ENCODE measurements at places on chromosomes 6 and 20.
A peak's percentile ranks its signal among the peaks of the same experiment; 100 is the strongest.

- no peak for DNase-seq
These were observed 129.6 kb upstream of the BEND3 start for GRCh38 chr6:107244742-107245480.

GRCh38 chr6:93337014-93337413 lies 82.3 kb downstream of the EPHA7 start:
- DNase-seq = no peak

DNA sequence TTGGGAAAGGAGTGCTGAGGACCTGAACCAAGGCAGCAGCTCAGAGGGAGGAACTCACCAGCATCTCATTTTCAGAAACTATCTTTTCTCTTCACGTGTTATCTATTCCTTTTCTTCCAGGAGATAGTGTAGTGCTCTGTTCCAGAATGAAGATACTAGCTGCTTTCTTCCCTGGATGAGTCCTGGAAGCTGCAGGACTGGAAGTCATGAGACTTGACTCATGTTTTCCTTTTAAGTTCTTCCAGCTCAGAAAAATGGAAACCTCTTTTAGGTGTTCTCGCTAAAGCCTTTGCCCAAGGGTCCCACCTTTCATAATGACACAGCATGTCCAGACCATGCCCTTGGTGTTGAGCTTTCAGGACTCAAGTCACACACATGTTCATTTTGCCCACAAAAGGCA lies 106.7 kb downstream of the UNC5CL start:
- DNase-seq = no peak

GRCh38 chr20:59004763-59005522 lies 2.1 kb downstream of the CTSZ start:
- DNase-seq = no peak

DNA sequence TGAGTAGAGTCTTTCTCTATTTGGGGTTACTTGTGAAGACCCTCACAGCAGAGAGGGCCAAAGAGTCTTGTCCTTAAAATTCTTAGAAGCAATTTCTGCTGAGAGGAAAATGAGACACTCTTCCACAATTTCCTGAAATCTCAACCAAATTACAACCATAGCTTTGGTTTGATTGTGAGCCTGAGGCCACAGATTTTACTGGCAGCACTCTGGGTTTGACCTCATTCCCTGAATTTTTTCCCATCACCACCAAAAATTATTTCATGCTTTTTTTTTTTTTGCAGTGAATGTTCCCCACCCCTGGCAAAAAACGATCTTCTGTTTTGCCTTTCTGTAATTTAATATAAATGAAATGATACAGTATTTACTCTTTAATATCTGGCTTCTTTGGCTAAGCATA lies 125.5 kb downstream of the THEMIS start:
- no peak for DNase-seq

DNA sequence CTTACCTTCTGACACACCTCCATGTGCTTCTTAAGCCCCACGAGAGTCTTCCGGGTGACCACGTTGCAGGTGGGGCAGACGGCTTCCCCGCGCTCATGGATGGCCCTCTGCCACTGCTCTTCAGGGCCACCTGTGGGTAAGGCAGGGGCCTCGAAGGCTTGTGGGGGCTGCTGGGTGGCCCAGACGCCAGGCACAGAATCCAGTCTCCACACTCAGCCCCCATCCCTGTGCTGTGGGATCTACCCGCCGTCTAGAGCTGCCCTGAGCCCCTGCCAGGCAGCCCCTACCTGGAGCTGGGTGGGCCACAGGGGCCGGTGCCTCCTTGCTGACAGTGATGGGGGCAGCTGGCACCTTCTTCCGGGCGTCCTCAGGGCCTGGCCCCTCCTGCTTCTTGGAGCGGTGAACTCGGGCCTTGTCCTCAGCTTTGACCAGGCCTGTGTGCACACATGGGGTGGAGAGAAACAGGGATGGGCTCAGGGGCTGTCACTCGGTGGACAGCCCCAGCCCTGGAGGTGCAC lies 5.9 kb downstream of the ZNF512B start:
- no peak for DNase-seq

GRCh38 chr6:108263371-108263770 lies 2.5 kb upstream of the SNX3 start:
- DNase-seq = no peak

DNA sequence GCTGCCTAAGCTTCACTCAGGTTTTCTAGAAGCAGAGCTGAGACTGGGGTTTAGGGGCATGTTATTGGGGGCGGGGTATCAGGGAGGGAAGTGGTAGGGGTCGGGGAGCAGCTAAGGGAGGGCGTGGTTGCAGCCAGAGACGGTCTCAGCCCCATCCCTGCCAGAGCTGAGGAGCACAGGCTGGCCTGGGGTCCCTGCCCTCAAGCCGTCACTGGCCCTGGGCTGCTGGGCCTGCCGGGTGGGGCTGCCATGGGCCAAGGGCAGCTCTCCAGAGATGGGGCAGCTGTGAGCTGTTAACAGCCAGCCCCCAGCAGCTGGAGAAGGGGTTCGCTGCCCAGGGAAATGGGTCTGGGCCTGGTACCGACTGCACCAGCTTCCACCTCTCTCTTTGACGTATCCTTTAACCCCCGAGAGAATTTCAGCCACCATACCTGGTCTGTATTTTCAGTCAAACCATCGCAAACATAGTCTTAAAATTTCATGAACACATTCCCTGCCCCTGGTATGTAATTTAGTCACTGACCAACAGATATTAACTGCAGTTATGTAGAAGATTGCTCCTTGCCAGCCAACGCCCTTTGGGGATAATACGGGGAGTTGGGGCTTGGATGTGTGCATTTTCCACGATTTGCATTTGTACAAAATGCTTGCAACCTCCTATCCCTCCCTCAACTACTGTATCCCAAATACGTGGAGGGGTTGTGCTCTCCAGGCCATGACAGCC lies 253.4 kb downstream of the TAF4 start:
- no peak for DNase-seq

- no peak for DNase-seq
These were observed 56.2 kb upstream of the PREP start for GRCh38 chr6:105459049-105459448.

DNA sequence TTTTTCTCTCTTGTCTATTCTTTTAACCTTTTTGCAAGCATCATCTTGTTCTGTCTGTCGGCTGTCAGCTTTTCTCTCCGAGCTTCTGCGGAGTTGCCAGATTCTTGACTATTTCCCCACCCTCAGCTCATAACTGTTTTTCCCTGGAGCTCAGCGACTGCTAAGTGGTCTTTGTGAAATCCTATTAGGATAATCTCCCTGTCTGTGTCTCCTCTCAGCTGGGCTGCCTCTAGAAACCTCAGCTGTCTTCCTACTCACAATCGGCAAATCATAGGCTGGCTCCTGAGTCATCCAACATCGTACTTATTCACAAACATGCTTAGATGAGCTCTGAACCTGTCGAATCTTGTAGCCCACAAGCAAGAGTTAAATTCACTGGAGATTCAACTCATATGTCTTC lies 332.3 kb downstream of the PTPRT start:
- no peak for DNase-seq

GRCh38 chr20:33490934-33491656 lies 1.2 kb downstream of the CBFA2T2 start:
- no peak for DNase-seq

- DNase-seq = no peak
These were observed 28.1 kb upstream of the PNPLA1 start for GRCh38 chr6:36241728-36242127.

DNA sequence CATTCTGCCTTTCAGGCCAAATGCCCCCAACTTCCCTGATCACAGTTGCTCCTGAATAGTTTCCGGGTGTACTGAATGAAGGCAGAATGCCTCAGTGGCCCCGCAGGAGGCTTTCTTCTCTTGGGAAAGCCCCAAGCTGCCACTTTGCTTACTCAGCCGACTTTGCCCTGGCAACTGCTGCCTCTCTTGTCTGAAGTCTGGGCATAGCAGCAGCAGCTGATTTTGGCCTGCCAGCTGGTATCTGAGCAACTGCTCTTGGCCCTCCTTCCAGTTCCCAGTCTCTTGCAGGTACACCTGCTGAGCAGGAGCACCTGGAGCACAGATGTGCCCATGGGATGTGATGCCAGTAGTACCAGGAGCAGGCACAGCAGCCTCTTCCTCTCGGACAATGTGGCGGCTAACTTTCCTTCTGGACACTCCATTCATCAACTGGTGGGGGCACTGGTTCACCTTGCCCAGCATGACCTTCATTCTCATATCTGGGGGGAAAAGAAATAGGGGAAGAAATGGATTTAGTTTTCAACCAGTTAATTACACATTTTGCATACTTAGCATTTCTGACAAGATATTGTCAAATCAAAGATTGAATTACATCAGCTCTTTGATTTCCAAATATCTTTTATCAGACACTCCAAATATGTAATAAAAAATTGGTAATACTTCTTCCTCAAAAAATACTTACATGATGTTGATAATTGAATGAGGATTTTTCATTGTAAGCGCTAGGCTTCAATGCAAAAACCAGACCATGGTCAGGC lies 468.2 kb downstream of the PKHD1 start:
- DNase-seq = no peak

- DNase-seq = no peak
These were observed 136.6 kb downstream of the DTNBP1 start for GRCh38 chr6:15526212-15526701.

GRCh38 chr6:118992186-118992795 lies 57.3 kb upstream of the MCM9 start:
- no peak for DNase-seq

GRCh38 chr6:53845280-53846195 lies 50.7 kb downstream of the LRRC1 start:
- DNase-seq = no peak

DNA sequence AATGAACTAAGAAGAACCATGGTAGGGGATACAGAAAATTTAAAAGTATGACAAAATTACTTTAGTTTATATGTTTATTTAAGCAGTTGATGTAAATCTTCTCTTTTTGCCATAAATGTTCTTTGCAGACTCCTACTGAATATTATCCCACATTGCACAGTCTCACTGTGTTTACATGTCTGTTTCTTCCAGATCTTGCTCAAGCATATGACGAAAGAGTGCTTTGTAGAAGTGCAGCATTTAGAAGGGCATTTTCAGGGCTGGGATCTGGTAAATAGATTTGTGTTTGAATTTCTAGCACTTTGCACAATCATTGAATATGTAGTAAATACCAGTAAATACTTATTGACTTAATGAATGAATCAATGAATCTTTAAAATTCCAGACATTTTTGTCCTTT lies 152.0 kb upstream of the EPHA7 start:
- DNase-seq = no peak

GRCh38 chr6:82017288-82017687 lies 230.3 kb downstream of the IBTK start:
- DNase-seq = no peak

- no peak for DNase-seq
These were observed 109.4 kb upstream of the EMILIN3 start for GRCh38 chr20:41476013-41476441.

GRCh38 chr6:99901596-99902384 lies 92.2 kb downstream of the MCHR2 start:
- no peak for DNase-seq

DNA sequence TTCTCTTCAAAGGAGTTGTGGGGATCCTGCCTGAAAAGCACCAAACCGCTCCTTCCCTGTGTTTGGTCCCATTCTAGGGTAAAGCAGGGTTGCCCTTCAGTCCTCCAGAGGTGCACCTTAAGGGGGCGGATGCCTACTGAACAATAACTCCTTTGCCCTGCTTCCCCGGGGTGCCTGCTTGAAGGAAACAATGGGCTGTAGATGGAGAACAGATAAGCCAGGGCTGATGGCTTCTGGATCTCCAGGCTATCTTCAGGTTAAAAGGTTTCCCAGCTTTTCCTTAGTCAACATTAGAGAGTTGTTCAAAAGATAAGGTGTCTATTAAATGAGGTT lies 5.4 kb upstream of the PRDM1 start:
- no peak for DNase-seq

DNA sequence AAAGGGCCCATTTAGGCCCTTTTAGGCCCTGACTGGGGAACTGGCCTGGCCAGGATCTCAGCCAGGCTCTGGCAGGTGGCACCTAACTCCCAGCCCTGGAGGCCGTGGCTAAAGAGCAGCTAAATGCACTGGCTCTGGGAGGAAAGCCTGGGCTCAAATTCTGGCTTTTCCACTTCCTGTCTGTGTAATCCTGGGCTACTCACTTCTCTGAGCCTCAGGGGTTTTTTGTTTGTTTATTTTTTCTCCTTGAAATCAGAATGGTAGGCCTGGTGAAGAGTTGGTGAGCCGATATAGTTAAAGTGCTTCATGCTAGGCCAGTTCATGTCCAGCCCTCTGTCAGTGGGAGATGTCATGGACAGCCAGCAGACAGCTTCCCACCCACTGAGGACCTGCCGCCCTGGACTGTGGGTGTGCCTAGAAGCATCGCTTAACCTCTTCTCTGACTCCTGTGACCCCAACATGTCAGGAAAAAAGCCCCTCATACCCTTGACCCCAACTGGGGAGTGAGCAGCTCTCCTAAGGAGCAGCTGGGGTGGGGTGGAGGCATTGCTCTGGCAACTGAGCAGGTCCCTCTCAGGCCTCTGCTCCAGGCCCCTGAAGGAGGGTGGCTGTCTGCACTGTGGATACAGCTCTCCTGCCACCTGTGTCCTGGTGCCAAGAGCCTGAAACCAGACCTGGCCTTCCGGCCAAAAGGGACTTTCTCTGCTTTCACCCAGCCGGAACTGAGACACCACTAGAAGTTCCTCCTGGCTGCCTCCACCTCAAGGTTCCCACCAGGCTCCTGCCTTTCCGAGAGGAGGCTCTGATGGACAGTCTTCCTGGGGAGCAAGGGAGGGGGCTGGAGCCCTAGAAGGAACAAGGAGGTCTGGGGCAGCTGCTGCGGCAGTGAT lies 57.2 kb upstream of the MYL9 start:
- no peak for DNase-seq

DNA sequence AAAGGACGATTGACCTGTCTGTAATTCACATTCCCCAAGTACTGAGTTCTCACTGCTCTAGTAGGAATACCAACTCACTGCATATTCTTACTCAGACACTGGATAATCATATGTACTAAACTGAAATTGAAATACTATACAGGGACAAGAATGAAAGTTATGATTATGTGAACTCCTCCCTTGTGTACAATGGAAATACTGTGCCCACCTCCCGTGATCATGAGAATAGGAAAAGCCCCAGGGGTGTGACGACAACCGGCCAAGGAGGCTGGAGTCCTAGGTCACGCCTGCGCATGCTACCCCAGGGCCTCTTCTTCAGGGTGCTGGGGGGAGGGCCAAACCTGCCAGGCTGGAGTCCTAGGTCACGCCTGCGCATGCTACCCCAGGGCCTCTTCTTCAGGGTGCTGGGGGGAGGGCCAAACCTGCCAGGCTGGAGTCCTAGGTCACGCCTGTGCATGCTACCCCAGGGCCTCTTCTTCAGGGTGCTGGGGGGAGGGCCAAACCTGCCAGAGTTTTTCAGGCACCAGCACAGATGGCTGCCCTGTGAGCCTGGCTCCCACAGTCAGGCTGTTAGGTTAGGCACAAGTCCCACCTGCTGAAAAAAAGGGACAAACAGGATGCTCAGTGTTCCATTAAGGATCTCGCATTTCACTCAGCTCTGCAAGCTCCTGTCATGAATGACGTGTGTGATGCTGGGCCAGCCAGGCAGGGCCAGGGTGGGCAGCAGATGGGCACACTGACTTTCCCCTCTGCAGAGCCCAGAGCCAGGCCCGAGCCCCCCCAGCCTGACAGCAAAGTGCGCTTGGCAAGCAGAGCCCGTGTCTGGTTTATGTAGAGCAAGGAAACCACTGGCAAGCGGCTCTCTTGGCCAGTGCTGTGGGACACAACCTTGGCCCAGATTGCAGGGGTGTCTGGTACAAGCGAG lies 107.7 kb downstream of the FOXF2 start:
- no peak for DNase-seq

- DNase-seq = no peak
These were observed 190.9 kb downstream of the SASH1 start for GRCh38 chr6:148533309-148534107.

GRCh38 chr6:161079566-161080262 lies 88.1 kb downstream of the MAP3K4 start:
- DNase-seq = peak; percentile 68
